ENCODE measurements at places on chromosomes 1 and 21.

GRCh38 chr1:13761883-13762282 is 61.9 kb downstream of the PRDM2 start:
- no peak for DNase-seq

DNA sequence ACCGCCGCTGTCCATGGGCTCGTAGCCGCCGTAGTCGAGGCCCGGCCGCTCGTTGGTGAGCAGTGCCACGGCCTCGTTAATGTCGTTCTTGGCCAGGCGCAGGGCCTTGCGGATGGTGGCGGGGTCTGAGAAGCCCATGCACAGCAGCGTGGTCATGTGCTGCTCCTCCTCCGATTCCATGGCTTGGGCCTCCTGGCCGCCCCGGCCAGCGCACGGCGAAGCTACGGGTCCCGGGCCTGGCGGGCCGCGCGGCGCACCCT is 300 bp downstream of the USP24 start:
- DNase-seq: no peak

GRCh38 chr1:23450894-23451293 is 26.3 kb upstream of the TCEA3 start:
- DNase-seq: no peak

DNA sequence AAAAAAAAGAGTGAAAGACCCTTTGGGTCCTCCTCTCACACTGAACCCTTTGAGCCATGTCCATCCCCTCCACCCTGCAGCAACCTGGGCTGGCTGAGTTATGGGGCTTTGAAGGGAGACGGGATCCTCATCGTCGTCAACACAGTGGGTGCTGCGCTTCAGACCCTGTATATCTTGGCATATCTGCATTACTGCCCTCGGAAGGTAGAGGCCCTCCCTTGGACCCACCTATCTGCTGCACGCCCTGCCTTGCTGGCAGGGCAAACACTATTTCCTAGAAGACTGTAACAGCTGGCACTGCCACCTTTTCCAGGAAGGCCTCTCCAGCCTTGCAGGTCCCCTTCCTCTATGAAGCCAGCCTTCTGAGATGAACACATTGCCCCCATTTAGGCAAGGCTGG is 1.1 kb downstream of the SLC50A1 start:
- DNase-seq: no peak

- DNase-seq: no peak
These were observed 216.5 kb downstream of the URB2 start for GRCh38 chr1:229842302-229843255.

GRCh38 chr1:89815040-89815439 is 5.8 kb upstream of the LRRC8D start:
- no peak for DNase-seq

GRCh38 chr1:181655756-181656155 is 172.4 kb downstream of the CACNA1E start:
- peak; percentile 35 for DNase-seq

DNA sequence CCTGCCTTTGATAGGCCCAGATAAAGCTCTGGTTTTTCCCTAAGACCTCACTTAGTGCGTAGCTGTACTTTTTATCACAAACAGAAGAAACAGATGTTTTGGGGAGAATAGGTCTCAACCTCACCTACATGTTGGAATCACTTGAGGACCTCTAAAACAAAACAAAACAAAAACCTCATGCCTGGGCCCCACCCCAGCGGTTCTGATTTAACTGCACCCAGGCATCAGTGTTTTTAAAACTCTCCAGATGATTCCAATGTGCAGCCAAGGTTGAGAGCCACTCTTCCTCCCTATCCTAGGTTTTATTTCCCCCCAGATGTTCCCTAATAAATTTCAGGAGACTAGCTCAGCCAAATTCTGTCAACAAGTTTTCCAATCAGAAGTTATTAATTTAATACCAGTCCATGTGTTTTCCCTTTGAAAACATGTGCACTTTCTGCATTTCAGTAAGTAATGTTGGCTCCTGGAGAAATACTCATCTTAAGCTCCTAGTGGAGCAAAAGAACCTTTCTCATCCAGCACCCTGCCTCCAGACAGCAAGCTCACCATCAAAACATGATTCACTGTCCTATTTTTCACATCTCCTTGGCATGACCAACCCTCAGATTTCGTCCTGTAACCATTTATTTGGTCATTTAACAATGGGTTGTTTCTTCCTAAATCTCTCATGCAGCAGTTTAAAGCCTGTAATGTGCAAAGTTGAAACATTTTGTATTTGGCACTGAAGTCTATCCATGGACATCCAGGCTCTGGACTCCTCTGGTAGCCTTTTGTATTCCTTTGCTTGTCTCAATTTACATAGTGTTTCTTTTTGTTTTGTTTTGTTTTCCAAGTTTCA is 27.5 kb downstream of the LRRC8C start:
- no peak for DNase-seq

GRCh38 chr1:167473761-167474160 is 44.6 kb downstream of the CD247 start:
- no peak for DNase-seq

DNA sequence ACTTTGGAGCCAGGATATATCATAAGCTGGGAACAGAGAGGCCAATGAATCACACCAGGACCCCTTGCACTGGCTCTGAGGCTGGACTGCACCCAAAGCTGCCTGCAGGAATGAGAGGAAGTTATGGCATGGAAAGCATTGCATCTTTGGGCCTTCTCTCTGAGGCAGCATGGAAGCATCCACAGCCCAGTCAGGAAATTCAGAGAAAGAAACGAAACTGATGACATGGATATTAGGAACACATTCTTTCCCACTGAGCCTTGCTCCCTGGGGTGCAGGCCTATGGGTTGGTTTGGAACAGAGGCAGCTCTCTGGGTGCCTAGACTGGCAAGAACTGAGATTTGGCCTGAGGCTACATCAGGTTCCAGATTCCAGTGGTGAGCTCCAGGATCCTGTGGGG is 98.6 kb downstream of the NGF start:
- no peak for DNase-seq

DNA sequence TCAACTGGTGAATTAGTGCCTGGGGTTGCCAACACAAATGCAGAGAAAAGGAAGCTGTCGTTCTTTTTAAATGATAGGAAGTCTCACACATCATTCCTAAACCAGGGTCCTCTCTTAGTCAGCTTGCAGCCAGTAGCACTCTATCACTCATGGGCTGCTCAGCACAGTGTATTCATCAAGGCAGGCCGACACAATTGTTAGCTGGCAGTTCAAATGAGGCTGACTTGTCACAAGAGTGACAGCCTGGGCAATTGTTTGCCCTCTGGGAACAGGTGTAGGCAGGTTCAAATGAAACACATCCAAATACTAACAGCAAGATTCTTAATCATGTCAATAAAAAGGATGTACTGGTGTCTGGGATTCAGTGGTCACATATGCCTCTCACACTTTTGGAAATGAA is 76.9 kb downstream of the ERICH3 start:
- DNase-seq: no peak

DNA sequence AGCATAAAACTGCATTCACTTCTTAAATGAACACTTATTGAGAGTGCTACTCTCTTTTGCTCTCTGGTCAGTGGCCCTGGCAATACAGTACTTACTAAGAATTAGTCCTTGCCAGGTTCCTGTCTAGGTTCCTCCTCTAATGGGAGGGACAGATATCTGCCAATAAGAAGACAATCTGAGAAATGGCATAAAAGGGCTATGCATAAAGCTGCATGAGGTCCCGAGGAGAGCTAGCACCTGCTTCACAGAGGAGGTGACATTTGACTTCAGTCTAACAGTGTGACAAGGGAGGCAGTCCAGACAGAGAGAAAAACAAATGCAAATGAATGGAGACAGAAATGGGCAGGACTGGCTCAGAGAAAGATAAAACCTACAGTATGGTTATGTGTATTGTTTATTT is 357.1 kb upstream of the SGIP1 start:
- no peak for DNase-seq

- no peak for DNase-seq
These were observed 78.6 kb upstream of the CSF3R start for GRCh38 chr1:36561361-36561724.

DNA sequence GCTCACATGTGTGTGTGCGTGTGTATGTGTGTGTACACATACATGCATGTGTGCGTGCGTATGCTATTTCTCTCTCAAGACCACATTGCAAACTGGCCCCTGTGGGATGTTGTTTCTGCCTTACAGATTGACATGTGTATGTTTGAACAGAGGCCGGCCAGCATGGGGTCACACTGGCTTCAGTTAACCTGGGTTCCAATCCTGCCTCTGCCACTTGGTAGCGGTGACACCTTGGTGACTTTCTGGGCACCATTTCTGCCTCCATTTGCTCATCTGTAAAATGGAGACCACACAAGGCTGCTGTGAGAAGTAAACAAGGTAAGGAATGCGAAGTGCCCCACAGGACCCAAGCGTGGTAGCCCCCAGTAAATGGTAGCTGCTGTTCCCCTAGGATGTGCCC is 51.7 kb downstream of the TCP10L start:
- no peak for DNase-seq

GRCh38 chr1:6905790-6906189 is 120.5 kb downstream of the CAMTA1 start:
- DNase-seq: no peak

GRCh38 chr1:168472223-168472622 is 71.6 kb downstream of the XCL2 start:
- no peak for DNase-seq

- no peak for DNase-seq
These were observed 31.0 kb downstream of the KRTAP24-1 start for GRCh38 chr21:30251781-30252180.

- peak; percentile 28 for DNase-seq
These were observed 16.6 kb upstream of the C1QA start for GRCh38 chr1:22619798-22620197.

DNA sequence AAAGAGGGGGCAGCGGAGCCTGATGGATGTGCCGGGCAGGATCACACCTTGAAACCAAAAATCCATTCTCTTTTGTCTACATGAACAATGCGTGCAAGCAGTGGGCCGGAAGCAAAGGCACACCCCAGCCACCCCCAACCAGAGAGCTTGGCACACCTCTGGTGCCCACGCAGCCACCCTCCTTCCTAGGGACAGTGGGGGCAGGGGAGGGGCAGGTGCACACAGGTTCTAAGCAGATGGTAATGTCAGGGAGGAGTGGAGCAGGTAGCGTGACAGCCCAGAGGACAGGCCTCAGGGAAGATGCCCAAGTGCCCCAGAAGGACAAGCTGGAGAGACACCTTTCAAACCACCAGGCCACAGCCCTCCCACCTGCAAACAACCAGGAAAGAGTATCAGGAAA is 36.5 kb downstream of the SYF2 start:
- no peak for DNase-seq

DNA sequence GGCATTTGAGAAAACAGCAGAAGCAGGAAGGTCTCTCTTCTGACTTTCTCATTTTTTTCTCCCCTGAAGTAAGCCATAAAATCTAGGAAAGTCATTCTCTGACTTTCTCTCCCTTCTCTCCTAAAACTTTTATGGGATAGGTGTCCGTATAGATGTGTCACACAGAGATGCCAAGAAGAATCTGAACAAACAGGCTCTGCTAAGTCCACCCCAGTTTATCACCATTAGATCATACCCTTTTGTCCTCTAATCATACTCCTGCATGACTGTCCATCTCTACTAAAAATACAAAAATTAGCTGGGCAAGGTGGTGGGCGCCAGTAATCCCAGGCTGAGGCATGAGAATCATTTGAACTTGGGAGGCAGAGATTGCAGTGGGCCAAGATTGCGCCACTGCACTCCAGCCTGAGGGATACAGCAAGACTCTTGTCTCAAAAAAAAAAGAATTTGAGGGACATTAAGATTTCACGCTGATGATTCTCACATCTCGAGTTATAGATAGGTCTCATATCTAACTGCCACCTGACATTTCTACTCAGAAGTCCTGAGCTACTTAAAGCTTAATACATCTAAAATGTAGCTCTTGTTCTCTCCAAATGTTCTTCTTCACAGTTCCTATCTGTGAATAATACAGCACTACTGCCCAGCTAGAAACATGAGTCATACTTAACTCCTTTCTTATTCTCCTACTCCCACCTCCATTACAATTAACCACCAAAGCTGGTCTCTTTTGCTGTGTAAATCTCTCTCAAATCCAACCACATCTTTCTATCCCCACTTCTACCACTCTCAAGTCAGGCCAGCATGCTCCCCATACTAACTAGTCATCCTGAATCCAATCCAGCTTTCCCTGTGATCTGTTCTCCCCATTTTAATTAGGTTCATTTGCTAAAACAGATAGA is 47.7 kb downstream of the ZNF644 start:
- DNase-seq: peak; percentile 37

- peak; percentile 84 for DNase-seq
These were observed at the start of gene RAB4A for GRCh38 chr1:229270547-229271447. RAB4A (plus strand) TSS chr1:229271111; CDS start chr1:229271340, 229 bp downstream.

- DNase-seq: no peak
These were observed 167.7 kb upstream of the TNR start for GRCh38 chr1:175911138-175911537.

- DNase-seq: peak; percentile 37
These were observed 376 bp downstream of the SF3A3 start for GRCh38 chr1:37989361-37989930.

DNA sequence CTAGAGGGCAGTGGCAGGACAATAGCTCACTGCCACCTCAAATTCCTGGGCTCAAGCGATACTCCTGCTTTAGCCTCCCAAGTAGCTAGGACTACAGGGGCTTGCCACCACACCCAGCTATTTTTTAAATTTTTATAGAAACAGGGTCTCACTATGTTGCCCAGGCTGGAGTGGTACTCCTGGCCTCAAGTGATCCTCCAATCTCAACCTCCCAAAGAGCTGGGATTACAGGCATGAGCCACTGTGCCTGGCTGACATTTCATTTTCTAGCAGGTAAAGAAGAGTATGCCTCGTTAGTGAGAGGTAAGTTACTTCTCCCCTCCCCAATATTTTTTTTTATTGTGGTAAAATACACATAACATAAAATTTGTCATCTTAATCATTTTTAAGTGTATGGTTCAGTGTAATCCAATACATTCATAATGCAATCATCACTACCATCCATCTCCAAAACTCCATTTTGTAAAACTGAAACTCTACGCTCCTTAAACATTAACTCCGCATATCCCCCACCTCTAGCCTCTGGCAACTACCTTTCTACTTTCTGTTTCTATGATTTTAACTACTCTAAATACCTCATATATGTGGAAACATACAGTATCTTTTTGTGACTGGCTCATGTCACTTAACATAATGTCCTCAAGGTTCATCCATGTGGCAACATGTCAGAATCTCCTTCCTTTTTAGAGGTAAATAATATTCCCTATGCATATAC is 22.4 kb downstream of the ZZZ3 start:
- no peak for DNase-seq

GRCh38 chr21:34642211-34643075 is 26.4 kb upstream of the CLIC6 start:
- peak; percentile 57 for DNase-seq
